ENCODE measurements at places on chromosomes 13 and 19.

DNA sequence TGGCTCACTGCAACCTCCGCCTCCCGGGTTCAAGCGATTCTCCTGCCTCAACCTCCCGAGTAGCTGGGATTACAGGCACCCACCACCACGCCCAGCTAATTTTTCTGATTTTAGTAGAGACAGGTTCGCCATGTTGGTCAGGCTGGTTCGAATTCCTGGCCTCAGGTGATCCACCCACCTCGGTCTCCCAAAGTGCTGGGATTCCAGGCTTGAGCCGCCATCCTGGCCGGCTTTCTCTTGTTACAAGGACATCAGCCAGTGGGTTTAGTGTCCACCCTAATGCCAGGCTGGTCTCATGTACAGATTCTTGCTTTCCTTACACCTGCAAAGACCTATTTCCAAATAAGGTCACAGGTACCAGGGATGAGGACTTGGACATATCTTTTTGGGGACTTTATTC is 6.8 kb downstream of the PIK3R2 start:
- no peak for DNase-seq

DNA sequence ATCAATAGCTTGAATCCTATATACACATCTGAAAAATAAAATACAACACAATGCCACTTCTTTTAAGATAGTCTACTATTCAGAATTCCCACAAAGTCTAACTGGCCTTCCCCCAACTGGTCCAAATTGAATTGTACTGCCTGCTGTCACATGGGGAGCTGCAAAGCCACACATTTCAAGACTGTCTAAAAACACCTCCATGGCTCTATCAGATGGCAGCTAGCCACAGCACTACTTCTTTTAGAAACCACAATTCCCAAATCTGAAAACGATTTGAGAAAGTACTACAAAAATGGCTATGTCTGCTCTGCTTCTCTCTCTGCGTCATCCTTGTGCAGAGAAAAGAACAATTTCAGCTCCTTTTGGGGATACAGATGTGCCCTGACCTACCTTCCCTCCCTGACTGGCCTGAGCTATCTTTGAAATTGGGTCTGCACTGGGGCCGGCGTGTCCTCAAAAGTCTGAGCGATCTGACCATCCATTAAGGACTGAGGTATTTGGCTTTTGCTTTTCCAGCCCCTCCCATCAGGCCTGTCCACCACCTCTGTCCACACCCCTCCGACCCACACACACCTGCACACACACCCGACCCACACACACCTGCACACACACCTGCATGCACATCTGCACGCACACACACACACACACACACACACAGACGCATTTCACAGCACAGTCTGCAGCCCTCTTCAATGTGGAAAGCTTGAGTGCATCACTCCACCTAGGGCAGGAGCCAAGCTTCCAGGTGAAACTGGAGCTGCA is 68.6 kb upstream of the IPO5 start:
- no peak for DNase-seq

- DNase-seq: no peak
Observed at GRCh38 chr19:51365965-51366388, at the start of gene ETFB. Gene ETFB (minus strand): TSS chr19:51366388. CDS start chr19:51366326, 62 bp downstream.

GRCh38 chr19:4505570-4506448 is 12.5 kb downstream of the PLIN4 start:
- no peak for DNase-seq

DNA sequence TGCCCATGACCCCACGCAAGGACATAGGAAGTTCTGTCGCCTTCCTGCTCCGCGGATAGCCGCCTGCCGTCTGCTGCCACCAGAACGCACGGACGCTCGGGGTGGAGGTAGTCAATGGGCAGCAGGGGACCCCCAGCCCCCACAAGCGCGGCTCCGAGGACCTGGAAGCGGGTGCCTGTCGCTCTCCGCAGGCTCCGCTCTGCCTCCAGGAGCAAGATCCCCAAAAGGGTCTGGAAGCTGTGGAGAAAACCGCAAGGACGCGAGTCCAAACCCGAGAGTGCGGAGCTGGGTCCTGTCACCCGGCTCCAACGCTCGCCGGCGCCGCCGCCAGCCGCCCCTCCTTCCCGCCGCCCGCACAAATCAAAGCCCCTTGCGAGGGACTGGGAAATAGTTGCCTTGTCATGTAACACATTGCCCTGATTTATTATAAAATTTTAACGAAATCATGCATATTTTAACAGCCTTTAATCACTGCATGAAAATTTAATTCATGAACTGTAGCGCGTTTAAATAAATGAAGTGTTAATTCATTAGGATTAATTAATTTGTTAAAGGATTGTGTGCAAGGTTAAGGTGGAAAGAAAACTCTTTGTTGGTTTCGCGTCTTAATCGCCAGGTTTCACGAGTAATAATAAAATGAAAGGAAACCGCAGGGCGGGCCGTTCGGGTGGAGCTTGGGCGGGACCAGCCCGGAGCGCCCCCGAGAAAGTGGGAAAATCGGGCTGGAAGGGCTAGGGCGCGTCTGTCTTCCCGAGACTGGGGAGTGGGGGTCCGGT is 5.5 kb upstream of the POU4F1 start:
- DNase-seq: no peak

- DNase-seq: no peak
Observed at GRCh38 chr19:5334824-5335500, 5.7 kb downstream of the PTPRS start.

- DNase-seq: no peak
Observed at GRCh38 chr19:54659300-54659699, 3.5 kb upstream of the LILRB4 start.

All from HAP-1 (cell line).